ENCODE measurements at places on chromosomes 6 and 20.

GRCh38 chr6:83867527-83868161, 8.2 kb downstream of the CYB5R4 start:
- peak overlapping the region; percentile 91 for H3K27ac ChIP-seq
- H3K4me1 ChIP-seq, result peaks cover 20% of the 10 kb centered on the region
- no peaks in the 10 kb centered on the region for H3K27me3 ChIP-seq

DNA sequence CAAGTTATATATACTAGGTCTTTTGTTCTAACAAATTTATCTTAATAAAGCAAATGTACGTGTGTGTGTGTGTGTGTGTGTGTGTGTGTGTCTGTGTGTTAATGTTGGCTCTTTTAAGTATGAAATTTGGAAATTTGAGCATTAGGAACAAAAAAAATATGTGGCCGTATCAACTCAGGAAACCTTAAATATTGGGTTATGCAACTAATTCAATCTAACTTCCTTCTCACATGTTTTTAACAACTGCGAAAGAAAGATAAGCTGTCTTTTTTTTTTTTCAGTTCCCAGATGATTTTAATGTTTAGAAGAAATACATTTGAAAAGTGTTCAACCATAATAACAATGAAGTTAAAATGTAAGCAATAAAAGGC, 616.4 kb upstream of the ARID1B start:
- H3K36me3 ChIP-seq, result no peaks in the 10 kb centered on the region
- H3K27ac ChIP-seq, result no peak overlapping the region
- no peaks in the 10 kb centered on the region for H3K4me1 ChIP-seq
- H3K27me3 ChIP-seq, result no peaks in the 10 kb centered on the region
- no peak for DNase-seq

DNA sequence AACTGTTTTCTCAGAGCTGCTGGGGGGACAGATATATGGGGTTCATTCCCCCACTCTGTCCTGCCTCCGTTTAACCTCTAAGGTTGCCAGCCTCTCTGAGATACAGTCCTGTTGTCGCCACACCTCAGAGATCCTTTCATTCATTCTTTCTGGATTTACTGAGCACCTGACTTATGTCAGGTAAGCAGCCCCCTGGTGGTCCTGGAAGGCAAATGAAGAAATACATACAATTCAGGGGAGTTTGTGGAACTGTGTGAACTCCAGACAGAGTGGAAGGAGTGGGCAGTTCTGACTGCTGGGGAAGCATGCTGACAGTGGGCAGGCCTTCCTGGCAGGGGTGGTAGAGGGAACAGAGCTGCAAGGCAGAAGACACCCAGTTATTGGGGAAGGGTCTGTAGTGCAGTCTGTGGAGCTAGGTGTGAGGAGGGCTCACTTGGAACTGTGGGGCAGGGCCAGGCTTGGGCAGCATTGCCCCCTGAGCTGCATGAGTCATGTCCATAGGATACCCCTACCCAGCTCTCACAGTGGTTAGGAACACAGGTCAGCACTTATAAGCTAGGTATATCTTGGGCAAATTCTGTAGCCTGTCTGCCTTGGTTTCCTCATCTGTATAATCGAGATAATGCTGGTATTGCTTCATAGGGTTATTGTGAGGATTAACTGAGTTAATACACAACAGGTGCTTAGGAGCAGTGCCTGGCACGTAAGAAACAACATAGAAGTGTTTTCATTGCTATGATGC, 12.8 kb upstream of the SGK2 start:
- H3K27ac ChIP-seq, result no peak overlapping the region
- no peak for DNase-seq
- no peaks in the 10 kb centered on the region for H3K27me3 ChIP-seq
- H3K36me3 ChIP-seq, result no peaks in the 10 kb centered on the region

- peaks cover 3% of the 10 kb centered on the region for H3K36me3 ChIP-seq
- peaks cover 25% of the 10 kb centered on the region for H3K4me1 ChIP-seq
- peak; percentile 74 for DNase-seq
- no peaks in the 10 kb centered on the region for H3K27me3 ChIP-seq
These were observed 67.0 kb upstream of the SMIM29 start for GRCh38 chr6:34315780-34316179.

GRCh38 chr20:51306081-51306480, 236.4 kb downstream of the NFATC2 start:
- no peak for DNase-seq
- no peak overlapping the region for H3K4me3 ChIP-seq
- no peaks in the 10 kb centered on the region for H3K36me3 ChIP-seq
- no peaks in the 10 kb centered on the region for H3K27me3 ChIP-seq
- H3K4me1 ChIP-seq, result no peaks in the 10 kb centered on the region

GRCh38 chr6:42429836-42430235, 21.9 kb downstream of the TRERF1 start:
- H3K36me3 ChIP-seq, result peaks cover 6% of the 10 kb centered on the region
- H3K27ac ChIP-seq, result peak overlapping the region; percentile 74
- DNase-seq, result no peak
- H3K27me3 ChIP-seq, result no peaks in the 10 kb centered on the region
- peaks cover 22% of the 10 kb centered on the region for H3K4me1 ChIP-seq
- H3K4me3 ChIP-seq, result no peak overlapping the region

- no peak overlapping the region for H3K4me3 ChIP-seq
- no peak overlapping the region for H3K27ac ChIP-seq
- no peaks in the 10 kb centered on the region for H3K36me3 ChIP-seq
These were observed 307.1 kb upstream of the FLRT3 start for GRCh38 chr20:14644306-14645097.

GRCh38 chr20:56431471-56431870, 19.4 kb downstream of the CASS4 start:
- no peak overlapping the region for H3K4me3 ChIP-seq
- DNase-seq, result no peak
- no peak overlapping the region for H3K27ac ChIP-seq

DNA sequence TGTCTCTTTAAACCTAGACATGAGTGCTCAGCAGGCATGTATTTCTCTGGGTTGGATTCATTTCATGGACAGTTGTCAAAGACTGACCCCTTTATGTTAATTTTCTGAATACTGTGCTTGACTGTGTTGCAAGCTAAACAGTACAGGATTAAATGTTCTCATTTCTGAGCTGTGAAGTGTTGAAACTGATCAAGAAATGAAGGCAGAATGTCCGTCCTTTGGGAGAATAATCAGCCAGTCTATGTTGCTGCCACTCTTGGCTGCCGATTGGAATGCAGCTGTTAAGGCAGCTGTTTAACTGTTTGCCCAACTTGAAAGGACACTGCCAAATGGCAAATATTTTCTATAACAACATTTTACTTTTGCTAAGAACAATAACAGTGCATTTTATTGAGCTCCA, 87.3 kb downstream of the CEP57L1 start:
- H3K27me3 ChIP-seq, result no peaks in the 10 kb centered on the region
- H3K4me1 ChIP-seq, result no peaks in the 10 kb centered on the region
- H3K36me3 ChIP-seq, result no peaks in the 10 kb centered on the region
- no peak for DNase-seq
- H3K4me3 ChIP-seq, result no peak overlapping the region

DNA sequence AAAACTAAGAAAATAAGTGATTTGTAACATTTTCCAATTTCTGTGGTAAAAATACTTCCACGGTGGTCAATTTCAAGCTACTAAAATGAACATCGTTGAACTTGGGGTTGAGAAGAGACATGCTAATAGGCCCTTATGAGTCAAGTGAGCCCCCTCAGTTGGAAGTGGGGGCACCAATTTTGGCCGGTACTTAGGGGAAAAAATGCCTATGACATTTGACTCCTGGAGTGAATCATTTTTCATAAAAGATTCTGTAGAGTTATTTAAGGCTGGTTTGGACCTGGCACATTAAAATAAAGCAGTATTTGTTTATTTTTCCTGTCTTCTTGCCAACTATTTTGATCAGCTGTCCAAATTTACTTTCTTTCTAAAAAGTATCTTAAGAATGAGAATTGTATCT, 32.4 kb upstream of the CAP2 start:
- H3K27ac ChIP-seq, result no peak overlapping the region
- DNase-seq, result no peak

GRCh38 chr20:58710481-58711265, 18.1 kb downstream of the NPEPL1 start:
- H3K4me1 ChIP-seq, result no peaks in the 10 kb centered on the region
- H3K27ac ChIP-seq, result no peak overlapping the region
- peaks cover 31% of the 10 kb centered on the region for H3K36me3 ChIP-seq
- DNase-seq, result peak; percentile 1
- H3K4me3 ChIP-seq, result no peak overlapping the region

GRCh38 chr20:53061192-53062108, 89.3 kb downstream of the TSHZ2 start:
- H3K36me3 ChIP-seq, result no peaks in the 10 kb centered on the region
- DNase-seq, result no peak
- H3K4me1 ChIP-seq, result no peaks in the 10 kb centered on the region
- H3K4me3 ChIP-seq, result no peak overlapping the region
- H3K27me3 ChIP-seq, result no peaks in the 10 kb centered on the region
- no peak overlapping the region for H3K27ac ChIP-seq

- no peak for DNase-seq
- H3K27ac ChIP-seq, result no peak overlapping the region
- no peaks in the 10 kb centered on the region for H3K36me3 ChIP-seq
These were observed 206.8 kb upstream of the SMLR1 start for GRCh38 chr6:130620338-130620781.

- no peaks in the 10 kb centered on the region for H3K4me1 ChIP-seq
- H3K36me3 ChIP-seq, result peaks cover 94% of the 10 kb centered on the region
These were observed 20.9 kb downstream of the FAM8A1 start for GRCh38 chr6:17621003-17621402.

GRCh38 chr20:63968928-63969760, 586 bp downstream of the ZNF512B start:
- no peaks in the 10 kb centered on the region for H3K27me3 ChIP-seq
- H3K4me1 ChIP-seq, result peaks cover 23% of the 10 kb centered on the region
- no peak overlapping the region for H3K27ac ChIP-seq
- peak overlapping the region; percentile 18 for H3K4me3 ChIP-seq
- H3K36me3 ChIP-seq, result no peaks in the 10 kb centered on the region

GRCh38 chr6:156718647-156719394, 58.4 kb upstream of the ARID1B start:
- H3K36me3 ChIP-seq, result no peaks in the 10 kb centered on the region
- H3K4me3 ChIP-seq, result no peak overlapping the region
- no peaks in the 10 kb centered on the region for H3K27me3 ChIP-seq
- no peak overlapping the region for H3K27ac ChIP-seq
- DNase-seq, result peak; percentile 10
- H3K4me1 ChIP-seq, result peaks cover 28% of the 10 kb centered on the region

- H3K4me3 ChIP-seq, result no peak overlapping the region
- H3K36me3 ChIP-seq, result no peaks in the 10 kb centered on the region
- no peaks in the 10 kb centered on the region for H3K27me3 ChIP-seq
- no peak for DNase-seq
- no peaks in the 10 kb centered on the region for H3K4me1 ChIP-seq
These were observed 1021.6 kb upstream of the FLRT3 start for GRCh38 chr20:15359056-15359455.

GRCh38 chr6:83948851-83949250, 84.7 kb upstream of the MRAP2 start:
- no peak overlapping the region for H3K27ac ChIP-seq
- DNase-seq, result no peak
- H3K36me3 ChIP-seq, result peaks cover 26% of the 10 kb centered on the region
- H3K27me3 ChIP-seq, result no peaks in the 10 kb centered on the region
- H3K4me3 ChIP-seq, result no peak overlapping the region

GRCh38 chr6:148388521-148388920, 45.9 kb downstream of the SASH1 start:
- no peaks in the 10 kb centered on the region for H3K27me3 ChIP-seq
- H3K27ac ChIP-seq, result peak overlapping the region; percentile 43
- peak; percentile 16 for DNase-seq

- H3K4me3 ChIP-seq, result no peak overlapping the region
- H3K4me1 ChIP-seq, result peaks cover 3% of the 10 kb centered on the region
- no peaks in the 10 kb centered on the region for H3K27me3 ChIP-seq
- H3K36me3 ChIP-seq, result no peaks in the 10 kb centered on the region
- DNase-seq, result no peak
These were observed 222.2 kb upstream of the PRSS16 start for GRCh38 chr6:27025351-27025750.

- no peak overlapping the region for H3K4me3 ChIP-seq
- H3K27ac ChIP-seq, result no peak overlapping the region
- H3K27me3 ChIP-seq, result peaks cover 42% of the 10 kb centered on the region
- no peak for DNase-seq
- peaks cover 16% of the 10 kb centered on the region for H3K4me1 ChIP-seq
These were observed 103.5 kb downstream of the LAMP5 start for GRCh38 chr20:9617940-9618339.

- no peaks in the 10 kb centered on the region for H3K4me1 ChIP-seq
- no peak for DNase-seq
- H3K4me3 ChIP-seq, result no peak overlapping the region
- no peak overlapping the region for H3K27ac ChIP-seq
- no peaks in the 10 kb centered on the region for H3K36me3 ChIP-seq
These were observed 83.3 kb upstream of the NHSL1 start for GRCh38 chr6:138582573-138582972.

DNA sequence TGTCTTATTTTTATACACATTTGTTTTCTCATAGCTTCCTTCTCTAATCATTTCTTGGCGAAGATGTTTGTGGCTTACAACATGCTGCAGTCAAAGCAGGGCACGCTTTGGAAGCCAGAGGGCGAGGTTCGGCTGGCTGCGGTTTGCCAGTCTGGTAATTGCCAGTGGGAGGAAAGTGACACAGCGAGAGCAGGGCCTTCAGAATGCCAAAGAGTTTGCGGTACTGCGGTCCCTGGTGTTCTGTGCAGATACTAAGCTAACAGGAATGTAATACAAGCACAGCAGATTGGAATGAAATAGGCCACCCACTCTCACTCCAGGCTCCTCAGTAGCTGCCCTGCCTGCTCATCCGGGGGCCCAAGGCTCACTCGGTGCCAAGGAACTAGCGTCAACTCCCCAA, 58.7 kb upstream of the TGM3 start:
- H3K27ac ChIP-seq, result no peak overlapping the region
- no peaks in the 10 kb centered on the region for H3K36me3 ChIP-seq
- H3K4me3 ChIP-seq, result no peak overlapping the region

DNA sequence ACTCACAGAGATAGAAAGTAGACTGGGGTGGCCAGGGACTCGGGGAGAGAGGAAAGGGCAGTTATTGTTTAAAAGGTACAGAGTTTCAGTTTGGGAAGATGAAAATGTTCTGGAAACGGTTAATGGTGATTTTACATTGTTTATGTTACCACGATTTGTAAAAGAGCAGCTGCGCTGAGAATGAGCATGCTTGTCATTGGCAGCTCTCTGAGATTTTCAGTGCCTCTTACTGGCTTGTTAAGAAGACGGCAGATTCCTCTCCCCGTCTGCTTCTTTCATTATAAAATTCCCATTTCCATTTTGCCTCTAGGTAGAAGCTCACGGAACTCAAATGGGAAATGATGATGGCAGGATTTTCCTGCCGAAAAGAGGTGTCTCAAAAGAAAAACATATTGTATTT, 39.7 kb upstream of the PPP1R3G start:
- no peaks in the 10 kb centered on the region for H3K27me3 ChIP-seq
- no peaks in the 10 kb centered on the region for H3K36me3 ChIP-seq
- H3K4me1 ChIP-seq, result peaks cover 8% of the 10 kb centered on the region

GRCh38 chr20:58021481-58021880, 207.0 kb downstream of the ANKRD60 start:
- H3K36me3 ChIP-seq, result no peaks in the 10 kb centered on the region
- H3K4me3 ChIP-seq, result no peak overlapping the region
- no peak for DNase-seq
- H3K4me1 ChIP-seq, result no peaks in the 10 kb centered on the region
- H3K27ac ChIP-seq, result no peak overlapping the region
- no peaks in the 10 kb centered on the region for H3K27me3 ChIP-seq

- H3K4me1 ChIP-seq, result no peaks in the 10 kb centered on the region
- H3K27ac ChIP-seq, result no peak overlapping the region
- no peak overlapping the region for H3K4me3 ChIP-seq
- DNase-seq, result no peak
These were observed 47.6 kb upstream of the SIM1 start for GRCh38 chr6:100512203-100512862.
